Ureter (tissue), 1 donor: ENCODE measurements at places on chromosomes 6 and 20.

DNA sequence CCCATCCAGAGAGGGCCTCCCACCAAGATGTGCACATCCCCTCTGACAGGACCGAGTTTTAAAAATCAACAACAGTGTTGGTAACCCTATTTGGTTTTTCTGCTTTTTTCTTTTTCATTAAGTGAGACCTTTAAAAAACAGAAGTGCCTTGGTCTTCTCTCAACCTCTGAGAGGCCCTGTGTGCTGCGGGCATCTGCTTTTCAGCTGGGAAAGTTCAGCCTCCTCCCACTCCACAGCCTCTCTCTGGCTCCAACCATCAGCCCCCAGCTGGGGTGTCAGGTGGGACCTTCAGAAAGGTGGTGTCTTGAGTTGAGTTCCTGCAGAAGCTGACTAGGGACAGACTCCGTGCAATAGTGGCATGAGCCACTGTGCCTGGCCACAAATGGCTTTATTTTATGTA lies 64.6 kb upstream of the ZMYND8 start:
- no peak for DNase-seq

DNA sequence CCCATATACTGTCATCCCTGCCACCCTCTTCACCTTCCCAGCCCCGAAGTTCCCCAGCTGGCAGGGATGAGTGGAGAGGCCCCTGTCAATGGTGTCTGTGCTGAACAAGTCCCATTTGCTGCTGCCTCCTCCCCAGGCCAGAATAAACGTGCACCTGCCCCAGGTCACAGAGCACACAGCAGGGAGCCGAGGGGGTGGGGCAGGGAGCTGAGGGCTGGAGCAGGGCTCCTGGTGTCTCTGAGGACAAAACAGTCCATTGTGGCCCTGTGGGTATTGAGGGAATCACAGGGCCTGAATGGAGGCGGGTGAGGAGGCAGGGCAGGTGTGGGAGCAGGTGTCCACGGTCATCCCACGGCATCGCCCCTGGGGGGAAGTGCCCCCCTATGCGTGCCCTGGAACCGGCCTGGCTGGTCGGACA lies 55.8 kb downstream of the SNAI1 start:
- DNase-seq = no peak

- DNase-seq = peak; percentile 39
These were observed 152.7 kb downstream of the DLL1 start for GRCh38 chr6:170137911-170138910.

- DNase-seq = no peak
These were observed 132.5 kb downstream of the PREX1 start for GRCh38 chr20:48695255-48695654.

GRCh38 chr20:9928281-9928737 lies 89.4 kb upstream of the PAK5 start:
- no peak for DNase-seq

DNA sequence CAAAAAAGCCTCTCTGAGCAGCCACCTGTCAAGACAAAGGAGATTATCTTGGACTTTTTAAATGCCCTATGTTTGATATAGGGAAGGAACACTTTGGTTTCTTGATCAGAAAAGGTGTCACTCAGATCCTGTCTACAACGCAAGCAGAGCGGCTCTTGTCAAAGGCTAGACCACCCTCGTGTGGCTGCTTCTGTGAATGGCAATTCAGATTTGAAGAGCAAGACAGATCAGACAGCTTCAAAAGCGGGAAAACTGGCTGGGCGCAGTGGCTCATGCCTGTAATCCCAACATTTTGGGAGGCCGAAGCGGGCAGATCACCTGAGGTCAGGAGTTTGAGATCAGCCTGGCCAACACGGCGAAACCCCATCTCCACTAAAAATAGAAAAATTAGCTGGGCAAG lies 10.1 kb upstream of the NXT1 start:
- peak; percentile 81 for DNase-seq

- no peak for DNase-seq
These were observed 228.2 kb downstream of the SOD2 start for GRCh38 chr6:159464816-159465215.

DNA sequence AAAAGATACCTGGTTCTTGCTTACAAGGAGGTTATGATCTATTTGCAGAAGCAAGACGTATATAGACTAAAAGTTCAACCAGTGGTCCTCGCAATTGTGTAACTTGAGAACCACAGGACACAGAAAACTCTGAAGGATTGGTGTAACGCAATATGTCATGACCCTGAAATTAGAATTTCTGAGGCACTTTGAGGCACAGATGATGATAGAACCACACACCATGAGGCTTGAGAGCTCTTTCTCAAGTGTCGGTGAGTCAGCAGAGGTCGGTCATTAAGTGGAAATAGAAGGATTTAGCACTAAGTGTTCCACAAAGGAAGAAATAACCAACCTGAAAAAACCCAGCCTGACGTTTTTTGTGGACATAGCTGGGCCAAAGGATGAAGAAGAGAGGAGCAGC lies 15.3 kb upstream of the CCN2 start:
- DNase-seq = no peak

- DNase-seq = no peak
These were observed 133.5 kb downstream of the TAF4 start for GRCh38 chr20:61932199-61932592.

GRCh38 chr6:8819446-8819845 lies 384.1 kb upstream of the SLC35B3 start:
- DNase-seq = no peak

GRCh38 chr6:36443471-36444428 lies 950 bp downstream of the KCTD20 start:
- no peak for DNase-seq

DNA sequence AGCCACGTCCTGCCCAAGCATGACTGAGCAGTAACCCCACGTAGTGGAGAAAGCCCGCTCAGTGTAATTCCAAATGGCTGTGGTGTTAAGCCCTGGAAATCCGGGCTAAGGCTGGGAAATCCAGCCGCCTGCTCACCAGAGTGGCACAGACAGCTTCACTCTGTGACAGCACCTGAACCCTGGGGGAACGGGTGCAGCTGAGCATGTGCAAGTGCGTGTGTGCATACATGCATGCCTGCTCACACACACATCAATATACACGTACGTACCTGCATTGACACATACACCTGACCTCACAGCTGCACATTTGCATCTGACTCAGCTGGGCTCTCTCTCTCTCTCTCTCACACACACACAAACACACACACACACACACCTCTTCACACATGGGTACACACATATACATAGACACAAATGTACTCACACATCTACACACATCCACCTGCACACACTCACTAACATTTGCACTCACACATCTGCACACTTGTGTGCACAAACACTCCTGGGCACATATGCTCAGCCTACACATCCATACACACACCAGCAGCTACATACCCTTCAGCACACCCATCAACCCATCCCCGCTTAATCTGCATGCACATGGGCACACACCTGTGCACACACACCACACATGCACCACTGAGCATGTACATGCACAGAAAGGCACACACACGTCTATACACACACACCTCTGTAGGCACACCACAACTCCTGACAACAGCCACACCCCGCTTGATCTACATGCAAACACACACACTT lies 114.1 kb downstream of the GRM4 start:
- no peak for DNase-seq

GRCh38 chr6:168870982-168871381 lies 382.7 kb downstream of the THBS2 start:
- DNase-seq = no peak

- DNase-seq = no peak
These were observed 176.7 kb downstream of the REV3L start for GRCh38 chr6:111306104-111306888.

- DNase-seq = no peak
These were observed 77.9 kb upstream of the RALY start for GRCh38 chr20:33915726-33916331.

DNA sequence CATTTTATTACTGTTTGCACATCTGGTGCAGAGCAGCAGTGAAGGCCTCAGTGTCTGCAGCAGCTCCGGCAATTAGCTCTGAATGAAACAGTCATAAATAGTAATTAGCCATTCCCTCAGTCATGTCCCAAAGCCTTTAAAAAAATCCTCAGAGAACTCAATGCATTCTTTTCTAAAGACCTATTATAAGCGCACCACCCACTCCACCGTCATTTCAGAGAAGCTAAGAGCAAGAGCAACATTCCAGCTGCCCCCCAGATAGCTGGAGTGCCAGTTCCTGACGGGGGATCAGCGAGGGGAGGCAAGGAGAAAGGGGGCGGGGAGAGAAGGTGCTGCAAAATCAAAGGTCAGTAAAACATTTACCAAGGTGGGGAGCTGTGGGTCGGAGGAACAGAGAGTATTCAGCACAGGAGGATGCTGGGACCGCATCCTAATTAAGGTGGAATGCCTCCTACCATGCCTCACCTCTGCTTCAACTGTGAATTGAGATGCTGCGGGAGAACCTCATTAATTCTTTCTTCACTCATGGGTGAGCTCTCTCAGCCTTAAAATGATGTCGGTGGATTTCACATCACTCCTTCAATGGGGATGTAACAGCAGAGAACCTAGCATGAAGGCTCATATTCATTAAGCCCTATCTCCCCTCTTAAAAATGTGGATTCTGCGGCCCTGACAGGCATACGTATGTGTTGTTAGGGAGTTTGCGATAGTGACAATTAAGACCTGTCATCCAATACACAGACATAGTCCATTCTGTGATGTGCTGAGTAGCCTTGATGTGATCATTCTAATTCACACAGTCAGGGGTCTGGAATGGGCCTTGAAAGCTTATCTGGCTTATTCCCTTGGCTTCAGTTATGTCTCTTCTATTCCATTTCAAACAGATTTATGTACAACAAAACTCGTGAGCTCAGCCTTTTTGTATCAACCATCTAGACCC lies 469.5 kb upstream of the NRSN1 start:
- no peak for DNase-seq

DNA sequence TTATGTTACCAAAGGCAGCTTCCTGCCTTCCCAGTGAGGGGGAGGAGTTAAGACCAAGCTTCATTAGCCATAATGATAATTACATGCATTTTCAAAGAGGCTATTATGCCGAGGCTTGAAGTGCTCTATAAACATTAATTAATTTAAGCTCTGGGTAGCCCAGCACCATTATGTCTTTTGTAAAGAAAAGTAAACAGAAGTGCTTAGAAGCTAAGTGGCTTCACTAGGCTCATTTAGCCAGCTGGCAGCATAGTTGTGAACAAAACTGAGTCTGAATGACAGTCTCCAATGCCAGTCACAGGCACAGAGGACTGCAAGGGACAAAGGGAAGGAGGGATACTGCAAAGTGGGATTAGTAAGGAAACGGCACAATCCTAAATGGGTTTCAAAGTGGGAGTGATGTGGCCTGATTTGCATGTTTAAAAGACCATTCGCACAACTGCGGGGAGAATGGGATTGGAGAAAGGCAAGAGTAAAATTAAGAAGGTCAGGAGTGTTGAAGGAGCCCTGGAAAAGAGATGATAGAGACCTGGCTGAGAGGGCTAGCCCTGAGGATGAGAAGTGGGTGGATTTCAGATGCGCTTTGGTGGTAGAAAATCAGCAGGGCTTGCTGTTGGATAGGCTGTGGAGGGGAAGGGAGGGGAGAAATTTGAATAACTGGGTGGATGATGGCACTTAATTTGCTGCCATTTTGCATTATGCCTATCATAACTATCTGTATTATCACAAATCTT lies 20.1 kb upstream of the ISM1 start:
- DNase-seq = no peak

- no peak for DNase-seq
These were observed 33.2 kb downstream of the SERPINB6 start for GRCh38 chr6:2938004-2938631.

DNA sequence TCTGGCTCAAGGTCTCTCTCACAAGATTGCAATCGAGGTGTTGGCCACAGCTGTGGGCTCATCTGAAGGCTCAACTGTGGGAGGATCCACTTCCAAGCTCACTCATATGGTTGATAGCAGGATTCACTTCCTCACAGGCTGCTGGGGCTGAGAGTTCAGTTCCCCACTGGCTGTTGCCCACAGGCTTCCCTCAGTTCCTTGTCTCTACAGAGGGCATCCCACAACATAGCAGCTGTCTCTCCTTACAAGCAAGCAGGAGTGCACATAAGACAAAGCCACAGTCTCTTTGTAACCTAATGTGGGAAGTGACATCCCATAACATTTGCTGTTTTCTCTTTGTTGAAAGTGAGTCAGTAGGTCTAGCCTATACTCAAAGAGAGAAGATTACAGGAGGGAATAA lies 14.0 kb downstream of the SPATS1 start:
- no peak for DNase-seq

- DNase-seq = no peak
These were observed 71.5 kb downstream of the DLGAP4 start for GRCh38 chr20:36377348-36378326.

- DNase-seq = no peak
These were observed 90.3 kb downstream of the ASXL1 start for GRCh38 chr20:32448306-32449056.
